ENCODE measurements at places on chromosomes 7 and 10.
A peak's percentile ranks its signal among the peaks of the same experiment; 100 is the strongest.

GRCh38 chr7:139855498-139856270 lies 26.6 kb downstream of the TBXAS1 start:
- no peak for DNase-seq

DNA sequence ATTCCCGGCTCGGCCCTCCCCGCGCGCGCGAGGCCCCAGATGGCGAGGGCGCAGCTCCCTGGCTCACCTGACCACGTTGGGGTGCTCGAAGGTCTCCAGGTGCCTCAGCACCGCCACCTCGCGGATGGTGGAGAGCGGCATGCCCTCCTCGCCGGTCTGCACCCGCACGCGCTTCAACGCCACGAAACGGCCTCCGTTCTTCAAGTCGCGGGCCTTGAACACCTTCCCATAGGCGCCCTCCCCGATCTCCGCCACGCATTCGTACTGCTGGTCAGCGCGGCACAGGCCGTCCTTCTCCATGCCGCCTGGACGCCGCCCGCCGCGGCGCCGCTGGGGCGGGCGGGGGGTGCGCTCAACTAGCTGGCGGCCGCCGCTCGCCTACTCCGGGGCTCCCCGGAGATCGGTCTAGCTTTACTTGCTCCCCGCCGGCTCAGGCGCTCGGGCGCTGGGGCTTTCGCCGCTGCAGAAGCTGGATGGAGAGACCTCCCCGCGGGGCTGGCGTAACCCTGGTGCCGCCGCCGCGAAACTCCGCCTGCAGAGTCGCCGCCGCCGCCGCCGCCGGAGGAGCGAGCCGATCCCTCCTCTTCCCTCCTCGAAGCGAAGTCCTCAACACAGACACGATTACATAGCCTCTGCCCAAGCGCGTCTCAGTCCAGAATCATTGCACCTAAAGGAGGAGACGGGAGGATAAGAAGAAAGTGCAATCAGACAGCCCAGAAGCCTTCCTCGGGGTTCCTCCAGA lies 3.2 kb downstream of the CDK6 start:
- DNase-seq = peak; percentile 82

GRCh38 chr7:26777385-26777784 lies 87.0 kb downstream of the SKAP2 start:
- no peak for DNase-seq

DNA sequence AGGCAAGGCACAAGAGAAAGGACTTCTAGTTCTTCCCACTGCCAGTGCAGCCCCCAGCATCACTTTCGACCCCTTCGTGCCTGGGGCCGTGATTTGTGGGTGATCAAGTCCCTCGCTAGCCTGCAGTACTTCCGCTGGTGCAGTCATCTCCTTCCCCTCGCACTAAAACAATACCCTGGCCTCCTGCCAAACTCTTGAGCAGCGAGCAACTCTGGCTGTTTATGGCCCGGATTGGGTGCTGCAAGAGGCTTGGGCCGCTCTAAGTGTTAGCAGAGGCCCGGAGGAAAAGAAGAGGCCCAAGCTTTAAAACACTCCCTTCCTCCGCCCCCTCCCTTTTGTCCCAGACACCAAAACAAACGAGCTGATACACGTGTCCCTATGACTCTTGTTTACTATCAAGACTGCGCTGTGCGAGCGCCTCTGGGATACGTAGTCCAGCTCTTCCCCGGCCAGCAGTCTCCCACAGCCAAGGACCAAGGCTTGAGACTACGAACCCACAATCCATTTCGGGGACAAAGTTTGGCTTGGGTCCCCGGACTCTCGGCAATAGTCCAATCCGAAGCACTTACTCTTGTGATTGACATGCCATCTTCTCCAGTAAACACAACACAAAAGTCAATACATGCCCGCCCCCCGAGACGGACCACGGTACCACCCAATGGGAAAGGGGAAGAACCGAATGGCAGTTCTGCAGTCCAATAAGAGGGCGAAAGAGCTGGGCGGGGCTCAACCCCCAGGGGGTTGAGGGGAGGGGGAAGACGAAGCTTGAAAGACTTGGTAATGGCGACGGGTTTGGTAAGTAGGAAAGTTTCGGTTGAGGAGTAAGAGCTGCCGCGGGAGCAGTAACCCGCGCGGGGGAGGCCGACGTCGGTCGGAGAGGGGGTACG lies at the start of gene HBP1:
Gene HBP1, plus strand, starts transcription at position 771 of the 887 bp plus-strand sequence. CDS start 10,891 bp downstream, outside the sequence.
- peak; percentile 97 for DNase-seq

- DNase-seq = no peak
Measured at GRCh38 chr10:71634531-71635164, 84.9 kb downstream of the C10orf105 start.

GRCh38 chr7:50657912-50658311 lies 92.7 kb upstream of the DDC start:
- DNase-seq = no peak

DNA sequence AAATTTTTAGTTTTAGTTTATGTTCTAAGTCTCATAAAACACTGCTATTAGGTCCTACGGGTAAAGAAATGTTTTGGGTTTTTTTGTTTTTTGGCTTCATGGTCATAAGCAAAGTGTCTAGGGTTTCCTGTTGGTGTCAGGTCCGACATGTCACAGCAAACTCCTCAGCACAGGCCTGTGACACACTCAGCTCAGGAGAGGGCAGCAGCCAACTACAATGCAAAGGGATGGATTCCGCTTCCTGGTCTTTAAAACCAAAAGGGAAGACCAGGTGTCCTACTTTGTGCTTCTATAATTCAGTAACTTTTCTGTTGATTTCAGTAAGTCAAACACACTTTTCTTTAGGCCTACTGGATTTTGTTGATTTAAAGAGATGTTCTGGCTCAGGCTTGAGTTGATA lies 83.8 kb upstream of the MACROH2A2 start:
- no peak for DNase-seq

DNA sequence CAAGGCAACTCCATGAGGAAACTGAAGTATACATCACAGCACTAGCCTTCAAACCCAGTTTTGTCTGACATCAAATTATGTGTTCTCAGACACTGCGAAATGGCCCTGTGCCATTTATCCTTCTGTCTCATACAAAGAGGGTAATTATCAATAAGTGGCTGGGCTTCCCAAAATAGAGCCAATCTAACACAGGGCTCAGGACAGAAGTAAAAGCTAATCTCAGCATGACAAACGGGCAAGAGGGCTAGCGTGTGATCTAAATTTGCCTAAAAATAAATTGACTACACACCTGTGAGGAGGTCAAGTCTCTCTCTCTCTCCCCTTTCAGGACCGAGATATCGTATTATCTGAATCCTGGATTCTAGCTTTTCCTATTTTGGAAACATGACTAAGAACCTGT lies 67.2 kb downstream of the DGKB start:
- DNase-seq = no peak

GRCh38 chr10:4945766-4946717 lies 17.2 kb upstream of the AKR1C1 start:
- no peak for DNase-seq

DNA sequence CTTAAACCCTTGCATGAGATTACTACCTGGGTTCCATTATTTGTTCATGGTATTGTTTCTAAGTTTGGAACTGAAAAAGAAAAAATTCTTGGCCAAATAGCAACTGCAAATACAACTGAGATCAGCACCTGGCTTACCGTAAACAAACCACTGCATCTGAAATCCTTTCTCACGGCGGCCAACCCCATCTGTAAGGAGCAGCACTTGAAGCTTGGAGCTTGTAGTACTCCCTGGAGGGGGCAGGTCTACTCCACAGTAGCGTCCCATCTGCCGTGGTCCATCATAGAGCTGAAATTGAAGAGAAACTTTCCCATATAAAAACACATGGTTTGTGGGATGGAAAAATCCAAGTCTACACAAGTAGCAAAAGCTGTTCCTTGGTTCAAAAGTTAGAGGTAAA lies 109.9 kb downstream of the CUBN start:
- DNase-seq = no peak

GRCh38 chr10:110531687-110532086 lies 34.0 kb downstream of the DUSP5 start:
- no peak for DNase-seq

DNA sequence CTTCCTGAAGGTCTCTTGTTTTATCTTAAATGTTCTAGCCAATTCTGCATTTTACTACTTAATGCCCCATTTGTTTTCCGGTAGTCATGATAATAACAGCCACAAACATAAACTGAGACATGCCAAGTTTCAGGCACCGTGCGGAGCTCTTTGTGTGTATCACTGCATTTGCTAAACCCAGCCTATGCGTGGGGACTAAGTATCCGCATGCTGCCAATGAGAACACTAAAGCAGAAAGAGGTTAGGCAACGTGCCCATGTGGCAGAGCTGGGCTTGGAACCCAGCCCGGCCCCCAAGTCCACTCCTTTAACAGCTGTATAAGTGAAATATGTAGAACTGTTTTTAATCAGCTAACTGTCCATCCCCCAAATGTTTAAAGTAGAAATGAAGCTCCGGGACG lies 54.1 kb downstream of the SLIT1 start:
- DNase-seq = no peak

DNA sequence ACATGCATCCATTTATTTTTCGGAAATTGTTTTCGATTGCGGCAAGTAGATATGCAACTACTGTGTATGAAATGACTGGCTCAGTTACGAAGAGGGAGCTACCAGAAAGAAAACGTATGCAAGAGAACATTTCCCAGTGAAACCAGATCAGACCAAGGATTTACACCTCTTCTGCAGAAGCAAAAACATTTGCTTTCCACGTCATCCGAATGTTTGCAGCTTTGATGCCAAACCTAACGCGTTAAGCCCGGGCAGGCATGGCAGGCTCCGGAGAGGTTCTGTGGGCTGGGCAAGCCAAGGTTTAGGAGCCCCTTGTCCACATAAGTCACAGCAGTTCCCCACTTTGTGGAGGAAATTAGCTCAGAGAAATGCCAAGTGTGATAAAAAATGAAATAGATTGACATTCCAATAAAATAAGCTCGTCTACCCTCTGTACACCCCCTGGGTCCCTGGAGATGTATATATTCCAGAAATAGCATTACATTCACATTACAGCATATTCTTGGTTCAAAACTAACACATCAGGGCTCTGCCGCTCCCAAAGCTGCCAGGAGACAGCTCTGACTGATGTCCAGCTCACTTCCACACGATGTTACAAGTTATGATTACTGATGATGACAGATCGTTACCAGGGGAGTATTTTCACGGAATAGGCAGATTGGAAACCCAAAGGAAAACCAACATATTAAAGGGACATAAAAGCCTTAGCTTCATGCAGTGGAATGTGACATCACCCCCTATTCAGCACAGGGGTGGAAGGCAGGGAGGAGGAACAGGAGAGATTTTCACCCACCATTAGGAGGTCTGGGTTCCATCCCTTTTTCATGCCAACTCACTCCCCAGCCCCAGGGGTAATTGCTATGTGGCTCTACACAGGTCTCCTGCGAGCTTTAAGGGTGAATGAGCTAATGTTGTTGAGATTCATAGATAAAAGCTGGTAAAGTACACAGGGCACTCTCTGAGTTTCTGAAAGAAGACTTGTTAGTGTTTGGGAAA lies 81.5 kb downstream of the LYZL1 start:
- no peak for DNase-seq

DNA sequence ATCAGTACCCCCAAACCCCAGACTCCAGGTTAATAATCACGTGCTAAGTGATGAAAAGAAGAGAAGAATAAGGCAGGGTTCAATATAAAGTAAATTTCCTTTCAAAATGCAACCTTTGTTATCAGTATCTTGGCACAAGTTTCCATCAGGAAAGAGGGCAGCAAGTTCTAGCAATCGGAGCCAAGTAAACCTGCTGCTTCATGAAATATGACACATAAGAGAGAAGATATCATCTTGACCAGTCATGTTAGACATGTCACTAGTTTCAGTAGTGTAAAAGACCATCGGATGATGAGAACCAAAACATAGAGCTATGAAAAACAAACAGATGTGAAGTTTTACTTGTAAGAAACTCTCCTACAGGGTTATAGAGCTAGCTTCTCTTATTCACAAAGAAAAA lies 44.0 kb downstream of the AASS start:
- DNase-seq = no peak

- no peak for DNase-seq
Measured at GRCh38 chr7:15559416-15559928, 2.3 kb downstream of the AGMO start.

GRCh38 chr7:46669028-46669427 lies 748.0 kb upstream of the IGFBP3 start:
- no peak for DNase-seq

GRCh38 chr10:59027975-59028655 lies 148.3 kb upstream of the PHYHIPL start:
- DNase-seq = no peak

DNA sequence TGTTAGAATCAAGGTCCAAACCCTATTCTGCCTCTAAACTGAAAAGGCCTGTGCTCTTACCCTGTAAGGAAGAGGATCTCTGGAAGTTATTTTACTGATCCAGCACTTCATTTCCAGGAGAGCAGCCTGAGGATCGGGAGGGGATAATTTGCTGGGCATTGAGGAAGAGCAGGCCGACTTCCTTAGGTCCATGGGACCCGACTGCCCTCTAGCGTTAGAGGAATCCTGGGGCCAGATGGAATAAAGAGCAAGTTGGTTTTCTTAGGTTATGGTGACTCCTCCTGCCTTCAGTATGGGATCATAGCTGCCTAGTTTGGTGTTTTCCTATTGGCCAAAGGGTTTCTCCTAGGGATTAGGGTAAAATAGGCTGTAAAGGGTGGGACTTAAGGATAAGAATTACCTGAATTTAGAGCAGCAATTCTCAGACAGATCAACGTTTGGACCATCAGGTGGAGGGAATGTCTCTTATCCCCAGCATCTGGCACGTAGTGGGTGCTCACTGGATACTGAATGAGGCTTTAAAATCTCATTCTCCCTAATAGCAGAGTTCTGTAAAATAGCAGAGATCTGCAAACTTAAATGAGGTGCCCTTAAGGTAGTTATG lies 40.0 kb upstream of the SORBS1 start:
- peak; percentile 14 for DNase-seq

DNA sequence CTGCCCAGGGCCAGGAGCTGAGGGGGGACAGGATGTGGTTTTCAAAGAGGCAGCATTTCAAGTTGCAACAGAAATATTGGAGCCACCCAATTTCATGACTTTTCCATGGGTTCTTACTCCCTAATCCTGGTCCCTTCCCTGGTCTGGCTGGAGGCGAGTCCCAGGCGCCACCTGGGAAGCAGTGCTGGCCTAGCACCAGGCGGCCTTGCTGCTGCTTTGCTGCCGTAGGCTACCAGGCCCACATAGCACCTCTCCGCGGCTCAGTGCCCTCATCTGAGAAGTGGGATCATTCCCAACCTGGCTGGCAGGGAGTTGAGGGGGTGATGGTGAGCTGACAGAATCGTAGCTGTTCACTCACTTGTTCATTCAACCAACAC lies 33.7 kb downstream of the ZMIZ1 start:
- no peak for DNase-seq

GRCh38 chr7:81507221-81507620 lies 262.6 kb downstream of the HGF start:
- no peak for DNase-seq

DNA sequence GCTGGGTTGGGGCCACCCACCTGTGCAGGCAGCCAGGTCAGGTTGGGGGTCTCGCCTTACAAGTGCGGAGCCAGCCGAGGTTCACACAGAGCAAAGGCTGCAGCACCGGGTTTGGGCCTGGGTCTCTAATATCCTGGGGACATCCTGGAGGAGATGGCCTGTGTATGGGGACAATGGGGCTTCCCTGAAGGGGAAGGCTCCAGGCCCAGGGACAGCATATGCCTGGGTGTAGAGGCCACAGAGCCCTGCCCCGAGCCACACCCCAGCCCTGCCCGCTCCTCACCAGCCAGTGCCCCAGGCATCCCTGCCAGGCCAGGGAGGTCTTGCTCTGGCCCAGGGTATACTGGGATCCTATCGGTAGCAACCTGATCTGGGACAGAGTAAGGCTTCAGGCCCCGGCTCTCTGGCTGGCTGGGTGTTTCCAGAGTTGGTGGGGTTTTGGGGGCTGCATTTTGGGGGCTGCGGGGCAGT lies 9.1 kb downstream of the TTYH3 start:
- no peak for DNase-seq

Measured in activated T-cell treated with anti-CD3 and anti-CD28 coated beads for 4 hours (primary cell).